Lower lobe of right lung (tissue), 2 donors: ENCODE measurements at places on chromosomes 3 and 15.
A peak's percentile ranks its signal among the peaks of the same experiment; 100 is the strongest.

DNA sequence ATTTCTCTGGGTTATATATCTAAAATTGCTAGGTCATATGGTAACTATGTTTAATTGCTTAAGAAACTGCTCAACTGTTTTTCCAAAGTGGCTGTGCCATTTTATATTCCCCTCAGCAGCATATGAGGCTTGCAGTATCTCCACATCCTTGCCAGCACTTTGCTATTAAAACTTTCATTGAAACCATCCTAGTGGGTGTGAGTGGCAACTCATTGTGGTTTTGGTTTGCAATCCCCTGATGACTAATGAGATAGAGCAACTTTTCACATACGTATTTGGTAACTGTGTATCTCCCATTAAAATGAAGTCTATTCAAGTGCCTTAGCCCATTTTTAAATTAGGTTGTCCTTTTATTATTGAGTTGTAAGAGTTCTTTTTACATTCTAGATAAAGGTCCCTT lies 17.3 kb downstream of the KPNA1 start:
- DNase-seq = no peak

DNA sequence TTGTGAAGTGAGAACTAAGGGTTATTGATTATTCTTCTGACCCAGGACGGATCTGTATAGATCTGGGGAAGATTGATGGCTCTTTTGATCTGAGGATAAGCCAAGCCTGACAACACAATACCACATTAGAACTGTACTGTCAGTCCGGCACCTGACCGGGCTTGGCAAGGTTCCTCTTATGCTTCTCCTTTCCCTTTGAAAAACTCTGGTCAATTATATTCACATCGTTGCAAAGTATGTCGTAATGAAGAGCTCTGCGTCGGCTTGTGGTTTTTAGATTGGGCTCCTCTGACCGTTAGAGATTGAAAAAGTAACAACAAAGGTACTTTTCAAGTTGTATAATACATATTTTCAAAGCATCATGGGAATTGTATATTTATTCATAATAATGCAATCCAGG lies 389.8 kb downstream of the NR2F2 start:
- DNase-seq = no peak

GRCh38 chr3:15359677-15360397 lies 27.5 kb upstream of the SH3BP5 start:
- no peak for DNase-seq

DNA sequence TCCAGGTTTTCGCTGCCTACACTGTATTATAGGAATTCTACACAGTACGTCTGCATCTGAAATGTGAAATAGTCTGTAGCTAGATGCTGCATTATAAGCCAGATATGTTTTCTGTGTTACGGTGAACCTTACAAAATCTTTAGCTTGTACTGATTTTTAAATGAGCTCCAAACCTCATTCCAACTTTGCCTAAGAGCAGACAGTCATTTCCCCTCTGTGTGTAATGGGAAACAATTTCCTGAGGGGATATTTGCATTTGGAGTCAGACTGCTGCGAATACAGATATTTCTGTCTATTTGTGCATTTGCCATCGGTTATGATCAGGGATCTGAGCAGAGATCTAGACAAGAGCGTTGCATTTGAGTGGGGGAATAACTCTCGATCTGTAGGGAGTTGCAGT lies 37.5 kb downstream of the ARNT2 start:
- DNase-seq = no peak

DNA sequence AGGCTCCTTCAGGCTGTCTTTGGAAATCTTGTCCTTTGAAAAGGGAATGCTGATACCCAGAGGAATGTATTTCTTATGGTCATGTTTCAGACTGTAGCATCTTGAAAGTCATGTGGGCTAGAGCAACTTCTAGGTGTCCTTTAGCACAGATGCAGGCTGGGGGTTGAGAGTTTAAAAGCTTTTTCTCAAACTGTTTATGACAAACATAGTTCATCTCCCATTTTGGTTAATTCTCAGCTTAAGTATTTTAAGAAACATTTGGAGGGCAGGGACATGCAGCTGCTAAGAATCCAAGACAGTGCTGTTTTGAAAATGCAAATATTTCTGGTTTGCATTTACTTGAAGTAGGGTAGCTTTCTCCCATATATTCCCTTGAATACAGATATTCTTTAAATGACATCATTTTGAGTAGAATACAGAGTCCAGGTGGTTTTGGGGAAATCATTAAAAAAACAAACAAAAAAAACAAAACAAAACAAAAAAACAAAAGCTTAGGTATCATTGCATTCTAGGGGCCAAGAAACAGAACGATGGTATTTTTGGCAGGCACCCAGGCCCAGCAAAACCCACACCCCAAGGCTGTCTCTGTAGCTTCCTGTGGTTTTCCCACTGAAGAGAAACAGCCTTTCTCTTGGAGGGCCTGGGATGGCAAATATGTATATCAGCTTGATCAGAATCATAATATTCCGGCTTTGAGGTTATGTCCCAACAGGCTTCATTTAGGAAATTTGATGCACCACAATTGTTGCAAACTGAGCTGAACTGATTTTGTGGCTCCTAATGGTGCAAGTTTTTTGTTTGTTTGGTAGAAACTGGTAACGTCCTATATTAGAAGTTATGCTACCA lies 120.0 kb downstream of the ATG7 start:
- DNase-seq = no peak

DNA sequence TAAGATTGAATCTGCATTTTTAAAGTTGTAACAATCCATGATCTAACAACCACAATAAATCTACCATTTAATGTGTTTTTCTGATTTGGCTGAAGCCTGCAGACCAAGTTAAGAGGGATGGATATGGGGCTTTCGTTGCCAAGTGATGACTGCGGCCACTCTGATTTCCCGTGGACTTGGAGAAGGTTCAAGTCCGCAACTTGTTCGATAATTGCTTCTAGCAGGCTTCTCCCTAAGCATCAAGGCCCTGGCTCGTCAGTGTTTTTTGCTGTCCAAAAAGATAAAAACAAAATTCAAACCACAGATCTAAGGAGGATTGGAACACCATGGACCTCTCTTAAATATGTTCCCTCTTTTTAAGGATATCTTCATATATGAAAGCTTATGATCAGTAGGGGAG lies 256.6 kb downstream of the CNTN3 start:
- no peak for DNase-seq

GRCh38 chr3:171936191-171936841 lies 93.2 kb downstream of the TMEM212 start:
- DNase-seq = peak; percentile 62

DNA sequence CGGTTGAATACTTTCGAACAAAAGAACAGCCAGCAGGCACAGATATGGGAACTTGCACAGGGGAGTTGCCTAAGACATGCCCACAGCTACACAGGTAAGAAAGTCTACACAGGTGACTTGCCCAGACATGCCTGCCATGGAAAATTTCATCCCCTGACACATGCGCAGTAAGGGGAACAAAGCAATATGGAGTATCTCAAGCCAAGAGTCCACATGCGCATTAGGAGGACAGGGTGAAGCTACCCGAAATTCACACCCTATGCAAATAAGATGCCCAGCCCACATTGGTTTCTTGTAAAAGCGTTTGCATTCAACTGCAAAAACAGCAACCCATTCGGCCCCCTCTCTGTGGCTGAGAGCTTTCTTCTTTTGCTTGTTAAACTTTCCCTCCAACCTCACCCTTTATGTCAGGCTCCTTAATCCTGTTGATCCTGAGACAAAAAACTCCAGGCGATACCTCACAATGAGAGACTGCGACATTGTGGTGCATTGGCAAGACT lies 49.3 kb upstream of the TRPM1 start:
- DNase-seq = no peak

DNA sequence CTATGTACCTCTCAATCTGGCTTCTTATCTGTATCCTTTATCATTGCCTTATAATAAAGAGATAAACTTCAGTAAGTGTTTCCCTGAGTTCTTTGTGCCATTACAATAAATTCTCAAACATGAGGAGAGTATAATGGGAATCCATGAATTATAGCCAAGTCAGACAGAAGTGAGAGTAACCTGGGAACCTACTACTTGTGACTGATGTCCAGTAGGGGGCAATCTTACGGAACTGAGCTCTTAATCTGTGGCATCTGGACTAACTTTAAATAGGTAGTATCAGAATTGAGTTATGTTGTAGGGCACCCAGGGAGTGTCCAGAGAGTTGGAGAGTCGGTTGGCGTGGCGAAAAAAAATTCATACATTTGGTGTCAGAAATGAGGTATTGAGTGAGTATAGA lies 542.6 kb downstream of the ZBBX start:
- no peak for DNase-seq

GRCh38 chr3:160395297-160395696 lies 3.7 kb downstream of the IFT80 start:
- no peak for DNase-seq

GRCh38 chr3:87993566-87993965 lies 65.2 kb downstream of the CGGBP1 start:
- no peak for DNase-seq

GRCh38 chr3:141231952-141232823 lies 563 bp downstream of the PXYLP1 start:
- peak; percentile 72 for DNase-seq

- no peak for DNase-seq
Observed at GRCh38 chr3:17091910-17092582, 207.3 kb downstream of the PLCL2 start.

DNA sequence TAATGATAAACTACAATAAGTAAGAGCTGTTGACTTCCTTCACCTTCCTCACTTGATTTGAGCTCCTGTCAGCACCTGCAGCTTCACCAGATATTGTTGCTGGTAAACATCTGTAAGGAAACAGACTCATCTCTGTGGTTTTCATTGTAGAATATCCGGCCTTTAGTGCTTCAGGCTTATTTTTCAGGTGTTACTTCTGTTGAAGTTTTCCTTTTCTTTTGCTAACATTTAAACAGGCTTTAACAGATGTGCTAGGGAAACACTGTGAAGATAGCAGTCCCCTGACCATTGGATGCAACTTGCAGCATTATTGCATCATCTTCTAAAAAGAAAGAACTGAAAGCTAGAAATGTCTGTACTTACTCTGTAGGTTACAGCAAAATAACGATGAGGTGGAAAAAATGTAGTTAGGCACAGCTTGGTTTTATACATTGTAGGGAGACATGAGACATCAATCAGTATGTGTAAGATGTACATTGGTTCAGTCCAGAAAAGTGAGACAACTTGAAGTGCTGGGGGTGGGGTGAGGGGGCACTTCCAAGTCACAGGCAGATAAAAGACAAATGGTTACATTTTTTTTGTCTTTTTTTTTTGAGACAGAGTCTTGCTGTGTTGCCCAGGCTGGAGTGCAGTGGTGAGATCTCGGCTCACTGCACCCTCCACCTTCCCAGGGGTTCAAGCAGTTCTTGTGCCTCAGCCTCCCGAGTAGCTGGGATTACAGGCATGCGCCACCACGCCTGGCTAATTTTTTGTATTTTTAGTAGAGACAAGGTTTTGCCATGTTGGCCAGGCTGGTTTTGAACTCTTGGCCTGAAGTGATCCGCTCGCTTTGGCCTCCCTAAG lies 10.2 kb downstream of the EDEM1 start:
- DNase-seq = no peak

GRCh38 chr3:114093596-114093995 lies 37.1 kb downstream of the QTRT2 start:
- no peak for DNase-seq

GRCh38 chr3:20421-20820 lies 176.1 kb upstream of the CHL1 start:
- no peak for DNase-seq

- no peak for DNase-seq
Observed at GRCh38 chr15:37794947-37795346, 139.5 kb upstream of the TMCO5A start.

DNA sequence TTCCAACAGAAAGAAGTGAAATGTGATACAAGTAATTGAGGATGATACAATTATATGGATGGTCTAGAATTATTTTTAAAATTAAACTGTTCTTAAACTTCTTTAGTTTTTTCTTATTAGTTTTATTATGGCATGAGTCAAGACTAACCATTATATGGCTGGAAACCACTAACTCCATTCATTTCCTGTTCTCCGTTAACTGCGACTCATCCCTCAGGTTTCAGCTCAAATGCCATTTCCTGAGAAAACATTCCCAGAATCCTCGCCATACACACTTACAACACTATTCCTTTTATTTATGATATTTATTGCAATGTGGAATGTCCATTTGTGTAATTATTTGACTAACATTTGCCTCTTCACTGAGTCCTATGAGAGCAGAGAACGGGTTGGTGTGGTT lies 394.1 kb downstream of the SOX2 start:
- no peak for DNase-seq

DNA sequence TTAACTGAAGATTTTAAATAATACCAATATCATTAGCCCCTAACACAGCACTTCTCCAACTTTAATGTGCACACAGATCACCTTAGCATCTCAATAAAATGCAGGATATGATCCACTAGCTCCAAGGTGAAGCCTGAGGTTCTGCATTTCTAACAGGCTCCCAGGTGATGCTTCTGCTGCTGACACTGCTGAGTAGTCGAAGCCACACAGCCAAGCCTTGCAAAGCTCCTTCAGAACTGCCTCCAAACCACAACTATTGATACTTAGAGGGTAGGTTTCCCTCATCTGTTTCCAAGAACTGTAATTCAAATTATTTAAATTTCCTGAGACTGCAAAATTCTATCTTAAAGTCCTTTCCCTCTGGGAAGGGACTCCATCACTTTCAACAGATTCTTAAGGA lies 3.9 kb downstream of the RIOX2 start:
- no peak for DNase-seq

- DNase-seq = no peak
Observed at GRCh38 chr3:116963802-116964201, 254.2 kb downstream of the TUSC7 start.

DNA sequence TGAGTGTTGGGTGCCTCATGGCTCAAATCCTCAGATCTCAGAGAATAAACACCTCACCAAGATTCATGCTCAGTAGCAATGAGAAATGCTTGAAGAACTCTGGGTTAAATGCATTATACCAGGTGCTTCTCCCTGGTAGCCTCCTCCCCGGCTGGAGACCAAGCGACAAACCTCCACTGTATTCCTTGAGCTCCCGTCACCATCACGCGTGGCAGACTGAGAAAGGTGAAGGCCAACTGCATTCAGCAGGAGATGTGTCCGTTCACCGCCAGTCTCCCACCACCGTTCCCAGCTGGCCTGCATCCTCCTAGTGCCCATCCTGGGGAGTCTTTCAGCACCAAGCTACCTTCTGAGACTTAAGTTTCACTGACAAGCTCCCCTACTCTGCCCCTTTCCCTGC lies 7.5 kb downstream of the CSTA start:
- no peak for DNase-seq

- no peak for DNase-seq
Observed at GRCh38 chr15:34942363-34942762, 27.2 kb downstream of the AQR start.

DNA sequence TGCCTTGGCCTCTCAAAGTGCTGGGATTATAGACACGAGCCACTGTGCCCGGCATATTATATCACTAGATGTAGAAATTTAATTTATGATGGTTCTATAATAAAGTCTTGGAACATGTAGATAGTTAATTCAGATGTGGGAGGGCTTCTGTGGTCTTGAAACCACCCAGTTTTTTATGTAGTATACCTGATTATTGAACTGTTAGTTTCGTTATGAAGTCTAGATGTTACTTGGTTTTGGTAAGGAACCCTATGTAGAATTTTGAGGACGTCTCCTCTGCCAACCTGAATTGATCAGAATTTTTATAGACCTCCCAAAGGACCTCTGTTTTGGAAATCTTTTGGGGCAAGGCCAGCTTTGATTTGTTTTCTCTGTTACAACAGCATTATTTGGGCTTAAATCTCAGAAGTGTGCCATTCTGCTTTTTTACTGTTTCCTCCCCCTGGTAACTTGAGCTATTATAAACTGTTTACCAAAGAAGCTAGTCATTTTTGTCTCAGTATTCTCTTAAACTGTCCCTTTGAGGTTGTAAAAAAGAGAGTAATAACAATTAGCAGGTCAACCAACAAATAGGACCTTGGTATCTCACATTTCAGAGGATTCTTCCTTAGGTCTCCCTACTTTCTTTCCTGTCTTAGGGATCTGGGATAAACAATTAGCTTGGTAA lies 20.8 kb downstream of the AKAP13 start:
- no peak for DNase-seq
